ENCODE measurements at places on chromosomes 3 and 15.

- DNase-seq: no peak
Observed at GRCh38 chr3:134917631-134918030, 122.6 kb downstream of the EPHB1 start.

GRCh38 chr3:117990627-117991026 is 1044.0 kb downstream of the IGSF11 start:
- no peak for DNase-seq

DNA sequence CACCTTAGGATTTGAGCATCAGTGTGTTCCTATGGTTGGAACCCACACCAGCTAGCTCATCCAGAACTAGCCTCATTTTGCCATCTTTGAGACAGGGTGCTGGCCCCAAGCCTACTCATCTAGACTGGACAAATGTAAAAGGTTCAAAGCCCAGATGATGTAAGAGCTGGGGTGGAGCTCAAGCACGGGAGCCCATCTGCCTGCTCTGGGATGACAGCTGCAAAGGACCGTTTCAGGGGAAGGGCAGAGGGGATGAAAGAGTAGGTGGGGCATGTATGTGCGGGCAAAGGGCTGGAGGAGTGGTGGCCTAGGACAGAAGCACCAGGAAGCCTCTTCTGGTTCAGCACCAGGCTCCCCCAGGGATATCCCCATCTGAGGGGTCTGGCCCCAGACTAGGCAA is 15.8 kb downstream of the CLK3 start:
- DNase-seq: no peak

DNA sequence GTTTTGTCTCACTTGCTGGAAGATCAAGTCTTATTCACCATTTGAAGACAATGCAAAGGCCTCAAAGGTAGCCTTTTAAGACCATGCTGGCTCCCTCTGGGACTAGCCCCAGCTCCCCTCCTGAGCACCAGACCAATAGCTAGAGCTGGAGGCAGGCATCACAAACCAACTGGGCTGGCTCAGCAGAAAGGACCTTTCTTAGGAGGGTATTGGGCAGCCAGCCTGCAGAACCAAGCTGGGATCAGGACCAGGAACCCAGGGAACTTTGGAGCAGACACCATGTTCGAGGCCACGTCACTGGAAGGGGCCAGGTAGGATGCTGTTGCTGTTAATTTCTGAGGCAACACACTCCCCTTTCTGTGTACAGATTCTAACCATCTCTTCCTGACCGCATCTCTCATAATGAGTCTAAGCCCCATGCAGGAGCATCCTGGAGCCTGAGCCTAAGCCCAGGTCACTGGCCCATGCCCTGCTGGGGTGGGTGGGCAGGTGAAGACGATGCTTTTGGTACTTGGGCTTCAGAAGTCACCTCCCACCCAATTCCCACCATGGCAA is 81.4 kb upstream of the KLF13 start:
- DNase-seq: no peak

DNA sequence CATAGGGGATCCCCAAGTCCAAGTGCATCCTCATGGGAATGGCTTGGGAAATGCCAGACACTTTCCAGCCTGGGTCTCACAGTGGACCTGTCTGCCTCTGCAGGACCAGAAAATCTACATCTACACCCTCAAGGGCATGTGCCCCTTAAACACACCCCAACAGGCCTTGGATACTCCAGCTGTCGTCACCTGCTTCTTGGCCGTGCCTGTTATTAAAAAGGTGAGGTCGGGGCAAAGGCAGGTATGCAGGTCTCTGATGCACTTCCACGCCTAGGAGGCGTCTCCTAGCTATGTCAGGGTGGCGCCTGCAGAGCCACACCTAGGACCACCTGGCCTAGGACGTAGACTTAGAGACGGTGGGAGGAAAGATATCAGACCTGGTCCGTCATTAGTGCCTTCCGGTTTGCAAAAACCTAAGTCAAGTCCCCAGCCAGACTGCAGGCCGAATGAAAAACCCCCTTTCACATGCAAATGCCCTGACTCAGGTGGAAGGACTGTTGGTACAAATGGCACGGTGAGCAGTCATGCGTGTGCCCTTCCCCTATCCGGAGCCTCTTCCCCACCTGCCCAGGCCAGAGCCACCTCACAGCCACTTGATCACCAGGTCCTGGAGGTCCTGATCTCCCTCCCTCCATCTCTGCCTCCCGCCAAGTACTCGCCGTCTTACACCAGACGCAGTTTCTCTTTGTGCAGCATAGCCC is 143.5 kb downstream of the LRRK1 start:
- no peak for DNase-seq

DNA sequence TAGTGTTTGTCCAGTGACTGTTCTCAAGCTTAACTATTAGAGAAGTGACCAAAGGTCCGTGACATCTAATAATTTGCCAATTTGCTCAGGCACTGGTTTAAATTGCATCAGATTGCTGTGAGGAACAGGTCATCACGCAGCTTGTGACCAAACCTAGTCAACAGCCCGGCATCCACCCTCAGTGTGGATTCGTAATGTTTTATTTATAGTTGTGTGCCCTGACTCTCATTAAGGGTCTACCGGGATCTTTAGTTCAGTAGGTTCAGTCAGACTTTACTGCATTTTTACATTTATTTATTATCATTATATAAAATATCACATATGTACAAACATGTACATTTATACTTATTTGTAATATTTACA is 46.4 kb upstream of the PGPEP1L start:
- no peak for DNase-seq

Data from stimulated activated CD4-positive, alpha-beta T cell treated with anti-CD3 and anti-CD28 coated beads, Interleukin-15, amount 100 ng/mL, for 48 hours (primary cell).